ENCODE measurements at places on chromosomes 11 and 22.

DNA sequence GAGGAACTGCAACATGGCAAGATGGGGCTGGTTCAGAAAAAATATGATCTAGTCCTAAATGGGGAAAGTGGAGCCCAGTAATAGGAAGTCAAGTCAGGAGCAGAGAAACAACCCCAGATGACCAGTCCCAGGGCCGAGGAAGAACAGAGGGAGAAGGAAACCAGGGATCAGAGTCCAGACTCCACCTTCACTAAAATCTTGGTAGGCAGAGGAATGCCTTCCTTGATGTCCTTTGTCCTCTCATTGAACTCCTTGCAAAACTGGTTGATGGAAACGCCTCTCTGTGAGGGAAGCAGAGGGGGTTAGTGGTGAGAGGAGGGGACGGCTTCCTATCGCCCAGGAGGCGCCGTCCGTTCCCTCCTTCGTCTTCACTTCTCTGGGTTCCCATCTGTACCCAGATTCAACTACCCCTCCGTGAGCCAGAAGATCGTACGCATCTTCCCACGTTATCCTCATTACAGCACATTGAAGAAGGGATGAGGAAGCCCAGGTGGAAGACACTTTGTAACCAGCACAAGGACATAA is 607 bp downstream of the MRPL11 start:
- H3K4me3 ChIP-seq = peak overlapping the region; percentile 96
- no peaks in the 10 kb centered on the region for H3K4me1 ChIP-seq
- DNase-seq = no peak
- H3K27ac ChIP-seq = no peak overlapping the region

GRCh38 chr22:22031183-22031945 is 48.8 kb upstream of the TOP3B start:
- no peaks in the 10 kb centered on the region for H3K36me3 ChIP-seq
- no peak for DNase-seq
- H3K4me1 ChIP-seq = no peaks in the 10 kb centered on the region
- no peak overlapping the region for H3K4me3 ChIP-seq
- no peak overlapping the region for H3K27ac ChIP-seq

GRCh38 chr11:86781546-86781945 is 18.8 kb upstream of the PRSS23 start:
- H3K27ac ChIP-seq = no peak overlapping the region
- H3K36me3 ChIP-seq = no peaks in the 10 kb centered on the region
- H3K27me3 ChIP-seq = no peaks in the 10 kb centered on the region
- peak; percentile 75 for DNase-seq
- H3K4me1 ChIP-seq = peaks cover 4% of the 10 kb centered on the region

GRCh38 chr11:19441752-19442553 is 201.2 kb upstream of the E2F8 start:
- no peaks in the 10 kb centered on the region for H3K27me3 ChIP-seq
- H3K4me1 ChIP-seq = no peaks in the 10 kb centered on the region
- H3K36me3 ChIP-seq = no peaks in the 10 kb centered on the region
- no peak overlapping the region for H3K27ac ChIP-seq
- no peak for DNase-seq

GRCh38 chr11:11496879-11497278 is 124.9 kb downstream of the GALNT18 start:
- H3K4me3 ChIP-seq = no peak overlapping the region
- no peak overlapping the region for H3K27ac ChIP-seq
- no peaks in the 10 kb centered on the region for H3K4me1 ChIP-seq
- no peaks in the 10 kb centered on the region for H3K27me3 ChIP-seq
